ENCODE measurements at places on chromosomes 6 and 20.

GRCh38 chr20:3248167-3248992 lies 9.4 kb upstream of the SLC4A11 start:
- DNase-seq, result no peak

GRCh38 chr6:26197933-26198721 lies 110.9 kb downstream of the HFE start:
- peak; percentile 64 for DNase-seq

GRCh38 chr6:7894262-7895124 lies 16.1 kb downstream of the TXNDC5 start:
- DNase-seq, result no peak

GRCh38 chr6:35054743-35055130 lies 86.4 kb downstream of the TCP11 start:
- no peak for DNase-seq

DNA sequence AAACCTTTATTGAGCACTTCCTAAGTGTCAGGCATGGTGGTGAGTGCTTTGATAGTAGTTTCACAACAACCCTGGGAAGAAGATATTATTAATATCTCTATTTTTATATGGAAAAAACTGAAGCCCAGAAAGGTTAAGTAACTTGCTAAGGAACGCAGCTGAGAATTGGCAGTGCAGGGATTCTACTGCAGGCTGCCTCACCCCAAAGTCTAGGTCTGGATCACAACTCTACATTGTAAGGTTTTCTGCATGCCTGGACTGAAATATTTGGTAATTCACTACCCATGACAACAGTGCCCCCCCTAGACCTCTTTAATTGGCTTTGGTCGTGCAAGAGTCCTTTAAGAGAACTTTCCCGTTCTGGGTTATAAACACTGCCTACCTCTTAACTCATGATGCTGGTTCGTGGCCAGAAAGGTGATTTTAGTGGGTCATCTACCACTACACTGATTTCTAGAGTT lies 67.1 kb upstream of the KCNQ5 start:
- no peak for DNase-seq

DNA sequence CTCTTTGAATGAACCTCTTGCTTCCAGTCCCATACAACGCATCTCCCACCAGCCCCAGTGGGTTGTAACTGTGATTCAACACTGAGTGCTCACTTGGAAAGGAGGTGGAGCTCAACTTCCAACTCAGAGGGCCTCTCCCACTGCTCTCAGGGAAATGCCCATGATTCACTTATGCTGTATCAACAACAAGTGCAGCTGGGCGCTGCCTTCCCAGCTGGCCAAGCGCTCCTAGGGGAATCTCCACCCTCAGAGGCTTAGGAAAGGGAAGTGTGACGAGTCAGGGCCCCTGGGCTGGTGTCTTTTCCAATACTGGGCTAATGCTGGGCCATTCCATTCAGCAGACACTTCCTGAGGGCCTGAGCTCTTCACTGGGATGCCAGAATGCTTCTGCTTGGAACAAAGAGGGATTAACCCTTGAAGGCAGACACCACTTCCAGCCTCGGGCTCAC lies 8.1 kb upstream of the OCSTAMP start:
- DNase-seq, result no peak

All from Jurkat, Clone E6-1 (cell line).